ENCODE measurements at places on chromosomes 13 and 19.

- no peak for DNase-seq
Measured at GRCh38 chr13:36804588-36804987, 14.4 kb upstream of the RFXAP start.

GRCh38 chr19:18665771-18666202, 17.7 kb upstream of the CRTC1 start:
- DNase-seq = no peak

DNA sequence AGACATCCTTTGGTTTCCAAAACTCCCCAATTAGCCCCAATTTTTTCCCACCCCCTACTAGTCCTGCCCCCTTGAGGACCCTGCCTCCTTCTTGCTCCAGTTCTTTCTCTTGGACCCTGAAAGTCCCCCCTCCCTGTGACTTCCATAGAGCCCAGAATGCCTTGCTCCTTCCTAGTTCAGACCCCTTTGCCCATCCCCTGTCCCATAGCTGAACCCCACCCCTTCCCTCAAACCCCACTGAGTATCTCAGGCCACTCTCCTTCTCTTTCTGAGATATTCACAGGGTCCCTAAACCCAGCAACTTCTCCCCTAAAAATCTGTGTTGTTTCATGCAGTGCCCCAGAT, 1.1 kb upstream of the LRFN1 start:
- no peak for DNase-seq

- no peak for DNase-seq
Measured at GRCh38 chr13:30027569-30028455, 177.4 kb upstream of the UBL3 start.

DNA sequence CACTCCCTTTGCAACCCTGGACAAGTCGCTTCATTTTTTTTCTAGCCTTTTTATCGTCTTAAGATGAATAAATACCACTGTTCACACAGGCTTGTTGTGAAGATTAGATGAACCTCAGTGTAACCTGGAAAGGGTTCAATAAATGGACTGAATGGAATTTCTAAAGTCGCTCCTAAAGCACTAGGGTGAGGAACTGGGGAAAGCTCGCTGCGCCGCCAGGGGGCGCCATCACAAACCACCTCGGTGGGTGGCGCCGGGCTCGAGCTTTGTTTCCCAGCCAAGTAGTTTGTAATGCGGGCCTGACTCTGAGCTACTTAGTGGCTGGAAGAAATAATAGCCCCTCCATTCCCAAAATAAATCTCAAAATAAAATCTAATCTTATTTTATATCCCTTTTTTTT, 2.2 kb upstream of the CEACAM6 start:
- peak; percentile 46 for DNase-seq

GRCh38 chr19:14715841-14716240, 26.0 kb downstream of the ZNF333 start:
- DNase-seq = no peak

GRCh38 chr19:12425236-12425887, 15.5 kb downstream of the ZNF443 start:
- no peak for DNase-seq

GRCh38 chr19:49333811-49334288, 1.4 kb upstream of the CD37 start:
- DNase-seq = peak; percentile 59

- DNase-seq = peak; percentile 12
Measured at GRCh38 chr19:57934820-57935665, at the start of gene ZNF418. ZNF418 (minus strand) TSS chr19:57935402; CDS start chr19:57933822, 1,580 bp downstream.

- DNase-seq = no peak
Measured at GRCh38 chr13:113004126-113004525, 35.1 kb downstream of the MCF2L start.

- no peak for DNase-seq
Measured at GRCh38 chr13:77328819-77329132, 1.9 kb upstream of the MYCBP2 start.

DNA sequence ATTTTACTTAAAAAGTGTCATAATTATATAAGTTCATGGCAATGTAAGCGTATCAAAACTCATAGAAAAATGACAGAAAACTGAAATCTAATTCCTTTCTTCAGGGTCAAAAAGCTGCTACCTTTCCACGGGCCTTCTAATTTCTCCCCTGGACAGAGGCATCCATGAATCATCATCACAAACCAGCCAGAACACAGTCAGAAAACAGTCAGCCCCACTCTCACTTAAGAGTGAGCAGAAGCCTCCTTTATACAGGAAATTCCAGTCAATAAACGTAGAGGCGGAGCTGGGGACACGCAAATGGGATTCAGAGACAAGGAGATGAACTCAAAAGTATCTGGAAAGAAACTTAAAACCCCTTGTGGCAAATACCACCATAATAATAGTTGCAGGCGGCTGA, 54.2 kb upstream of the ABCC4 start:
- DNase-seq = no peak

- no peak for DNase-seq
Measured at GRCh38 chr13:46476174-46476573, 76.8 kb upstream of the LRCH1 start.
